Psoas muscle (tissue), 8 donors: ENCODE measurements at places on chromosomes 11 and 22.

GRCh38 chr11:45537614-45538013, 127.8 kb downstream of the CHST1 start:
- DNase-seq: no peak

DNA sequence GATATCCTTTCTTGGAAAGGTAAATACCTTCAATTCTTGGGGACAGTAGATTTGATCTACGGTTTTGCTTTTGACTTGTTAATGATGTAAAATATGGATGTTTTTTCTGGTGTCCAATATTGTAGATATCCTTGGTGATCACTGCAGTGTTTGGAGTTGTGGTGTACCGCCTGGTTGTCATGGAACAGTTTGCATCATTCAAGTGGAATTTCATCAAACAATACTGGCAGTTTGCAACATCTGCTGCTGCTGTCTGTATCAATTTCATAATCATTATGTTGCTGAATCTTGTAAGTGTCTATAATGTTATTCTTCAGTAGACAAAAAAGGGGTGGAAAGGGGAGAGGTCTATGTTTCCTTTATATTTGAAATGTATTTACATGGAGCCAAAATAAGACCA, 27.4 kb upstream of the MUC15 start:
- no peak for DNase-seq

DNA sequence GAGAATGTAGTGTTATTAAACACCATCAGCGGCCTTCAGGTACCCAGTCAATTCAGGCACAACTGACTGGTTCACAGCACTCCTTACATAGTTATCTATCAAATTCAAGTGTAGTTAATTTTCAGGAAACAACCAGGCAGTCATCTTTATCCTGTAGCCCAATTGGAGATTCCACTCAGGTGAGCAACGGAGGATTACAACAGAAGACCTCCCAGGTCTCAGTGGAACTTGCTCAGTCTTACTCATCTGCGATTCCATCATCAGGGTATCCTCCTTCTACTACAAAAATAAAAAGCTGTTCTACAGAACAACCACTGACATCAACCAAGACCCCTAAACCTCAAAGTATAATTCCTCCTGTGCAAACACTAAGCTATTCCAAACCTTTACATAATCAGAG, 39.6 kb downstream of the QSER1 start:
- no peak for DNase-seq

DNA sequence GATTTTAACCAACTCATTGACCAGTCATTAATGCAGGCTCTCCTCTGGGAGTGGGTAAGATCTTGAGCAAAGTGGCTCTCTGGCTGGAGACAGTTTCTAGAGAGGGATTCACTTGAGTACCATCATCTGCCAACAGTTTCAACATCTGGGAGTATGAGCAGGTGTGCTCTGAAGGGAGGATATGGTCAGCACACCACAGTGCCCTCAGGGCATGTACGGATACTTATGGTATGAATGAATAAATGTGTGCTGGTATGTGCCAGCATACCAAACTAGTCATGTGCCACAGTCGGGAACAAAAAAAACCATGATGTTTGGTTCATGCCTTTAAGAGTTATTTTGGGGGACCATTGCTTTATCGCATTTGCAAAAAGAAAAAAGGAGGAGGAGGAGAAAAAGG, 1197.5 kb upstream of the TENM4 start:
- no peak for DNase-seq

DNA sequence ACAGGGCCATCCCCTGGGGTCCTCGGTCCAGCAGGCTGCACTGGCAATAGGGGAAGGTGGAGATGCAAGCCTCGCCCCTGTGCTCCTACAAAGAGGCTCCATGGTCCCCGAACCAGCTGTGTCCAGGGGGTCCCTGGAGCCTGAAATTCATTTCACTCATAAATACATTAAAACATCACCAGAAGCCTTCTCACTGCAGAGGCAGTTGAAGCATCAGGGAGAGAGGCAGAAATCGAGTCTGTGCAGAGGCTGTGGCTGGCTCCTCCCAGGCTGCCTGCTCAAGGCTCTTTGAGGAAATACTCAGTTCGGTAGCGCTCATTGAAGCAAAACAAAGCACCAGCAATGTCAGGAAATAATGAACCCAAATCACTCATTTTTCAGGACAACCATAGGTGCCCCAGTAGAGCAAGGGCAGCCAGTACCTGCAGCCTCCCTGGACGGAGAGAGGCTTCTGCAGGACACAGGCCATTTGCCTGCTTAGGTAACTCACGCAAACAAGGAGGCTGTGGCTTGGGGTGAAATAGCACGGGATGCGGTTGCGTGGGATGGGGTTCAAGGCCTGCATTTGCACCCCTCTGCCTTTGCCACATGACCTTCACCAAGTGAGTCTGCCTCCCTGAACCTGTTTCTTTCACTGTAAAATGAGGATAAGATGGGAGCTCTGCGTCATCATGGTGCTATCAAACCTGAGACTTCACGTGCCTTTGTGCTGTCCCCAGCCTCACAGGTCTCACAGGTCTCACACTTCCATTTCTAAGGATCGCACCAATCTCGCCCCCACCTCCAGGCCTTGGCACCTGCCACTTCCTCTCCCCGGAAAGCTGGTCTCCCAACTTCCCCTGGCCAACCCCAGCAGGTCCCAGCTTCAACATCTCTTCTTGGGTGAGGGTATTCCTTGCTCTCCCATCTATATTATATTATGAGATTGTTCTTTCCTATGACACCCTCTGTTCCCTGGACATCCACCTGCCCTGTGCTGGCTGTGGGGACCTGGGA, 84.3 kb upstream of the SHISAL1 start:
- peak; percentile 34 for DNase-seq

GRCh38 chr22:27648074-27648473, 153.5 kb downstream of the MN1 start:
- no peak for DNase-seq

DNA sequence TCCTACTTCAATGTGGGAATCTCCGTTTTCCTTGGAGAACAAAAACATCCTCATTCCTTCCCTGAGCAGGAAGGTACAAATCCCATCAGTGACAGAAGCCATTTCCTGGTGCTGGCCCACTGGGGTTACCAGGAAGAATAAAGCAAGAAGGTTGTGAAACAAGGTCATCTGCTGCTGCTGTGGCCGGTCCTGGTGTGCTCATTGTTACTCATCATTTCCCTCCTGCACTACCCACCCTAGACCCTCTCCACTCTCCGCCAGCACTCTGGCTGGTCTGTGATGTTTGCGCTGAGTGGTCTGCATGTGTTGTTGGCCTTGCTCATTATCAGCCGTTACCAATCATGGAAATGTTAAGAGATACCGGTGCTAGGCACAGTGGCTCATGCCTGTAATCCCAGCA, 37.0 kb downstream of the OSBP2 start:
- no peak for DNase-seq

- DNase-seq: peak; percentile 91
Observed at GRCh38 chr11:102047305-102047924, at the start of gene CFAP300. TSS of gene CFAP300 (plus strand) at chr11:102047437. CDS start at chr11:102047471, 34 bp downstream.

GRCh38 chr11:123047266-123047946, 14.5 kb downstream of the HSPA8 start:
- no peak for DNase-seq

GRCh38 chr11:127205688-127206217, 205.2 kb upstream of the KIRREL3 start:
- DNase-seq: no peak

DNA sequence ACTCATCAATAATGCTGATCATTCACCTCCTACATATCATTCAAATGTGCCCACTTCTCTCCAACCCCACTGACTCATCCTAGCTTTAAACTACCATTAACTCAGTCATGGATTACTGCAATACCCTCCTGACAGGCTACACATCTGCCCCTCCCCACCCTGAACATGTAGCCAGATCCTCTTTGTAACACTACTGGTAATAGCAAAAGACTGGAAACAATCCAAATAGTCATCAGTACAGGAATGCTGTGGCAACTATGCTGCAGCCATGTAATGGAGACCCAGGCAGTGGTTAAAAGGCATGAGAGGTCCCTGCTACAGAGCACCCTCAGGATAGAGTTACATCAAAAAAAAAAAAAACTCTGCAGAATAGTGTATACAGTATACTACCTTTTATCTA, 16.6 kb downstream of the SLC43A3 start:
- DNase-seq: no peak

GRCh38 chr22:23000657-23001347, 69.5 kb upstream of the GNAZ start:
- no peak for DNase-seq

DNA sequence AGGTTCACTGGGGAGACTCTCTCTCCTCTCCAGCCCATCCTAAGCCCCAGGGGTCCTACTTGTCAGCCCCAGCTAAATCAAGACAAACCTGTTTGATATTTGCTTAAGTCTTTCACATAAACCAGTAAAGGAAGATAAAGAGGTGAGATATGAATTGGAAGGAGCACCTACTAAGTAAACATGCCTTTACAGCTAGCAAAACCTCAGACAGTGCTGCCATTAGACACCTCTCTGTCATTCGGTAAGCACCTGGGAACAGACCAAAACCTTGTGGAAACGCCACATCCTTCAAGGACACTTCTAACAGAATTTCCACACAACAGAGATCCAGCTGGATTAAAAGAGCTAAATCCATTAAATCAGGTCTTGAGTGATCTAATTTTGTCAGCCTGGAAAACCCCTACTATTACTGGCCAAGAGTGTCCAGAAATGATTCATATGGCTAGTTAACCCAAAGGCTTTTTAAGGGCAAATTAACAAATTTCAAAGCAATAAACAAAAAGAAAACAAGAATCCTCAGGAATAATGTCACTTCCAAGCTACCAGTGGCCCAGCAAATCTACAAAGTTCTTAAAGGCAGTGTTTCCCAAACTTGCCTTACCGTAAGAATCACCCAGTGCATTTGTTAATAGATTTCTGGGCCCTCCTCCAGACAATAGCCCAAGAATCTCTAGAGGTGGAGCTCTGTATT, 2.4 kb downstream of the VPS37C start:
- DNase-seq: no peak

GRCh38 chr11:48019217-48019584, 38.8 kb downstream of the PTPRJ start:
- no peak for DNase-seq

DNA sequence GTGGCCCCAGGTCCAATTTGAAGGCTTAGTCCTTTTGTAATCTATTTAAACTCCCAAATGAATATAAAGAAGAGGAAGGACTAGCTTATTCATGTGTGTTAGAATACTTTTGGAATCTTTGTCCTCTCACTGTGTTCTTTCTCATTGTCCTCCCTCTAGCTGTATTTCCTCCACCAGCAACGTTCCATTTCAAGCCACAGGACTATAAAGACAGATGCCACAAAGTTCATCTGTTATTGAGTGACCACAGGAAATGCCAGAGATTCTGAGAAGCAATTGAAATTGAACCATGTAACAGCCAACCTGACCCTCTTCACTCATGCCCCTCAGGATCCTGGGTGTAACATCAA, 336.6 kb upstream of the API5 start:
- no peak for DNase-seq

GRCh38 chr11:112343368-112344039, 82.8 kb upstream of the PLET1 start:
- DNase-seq: no peak

DNA sequence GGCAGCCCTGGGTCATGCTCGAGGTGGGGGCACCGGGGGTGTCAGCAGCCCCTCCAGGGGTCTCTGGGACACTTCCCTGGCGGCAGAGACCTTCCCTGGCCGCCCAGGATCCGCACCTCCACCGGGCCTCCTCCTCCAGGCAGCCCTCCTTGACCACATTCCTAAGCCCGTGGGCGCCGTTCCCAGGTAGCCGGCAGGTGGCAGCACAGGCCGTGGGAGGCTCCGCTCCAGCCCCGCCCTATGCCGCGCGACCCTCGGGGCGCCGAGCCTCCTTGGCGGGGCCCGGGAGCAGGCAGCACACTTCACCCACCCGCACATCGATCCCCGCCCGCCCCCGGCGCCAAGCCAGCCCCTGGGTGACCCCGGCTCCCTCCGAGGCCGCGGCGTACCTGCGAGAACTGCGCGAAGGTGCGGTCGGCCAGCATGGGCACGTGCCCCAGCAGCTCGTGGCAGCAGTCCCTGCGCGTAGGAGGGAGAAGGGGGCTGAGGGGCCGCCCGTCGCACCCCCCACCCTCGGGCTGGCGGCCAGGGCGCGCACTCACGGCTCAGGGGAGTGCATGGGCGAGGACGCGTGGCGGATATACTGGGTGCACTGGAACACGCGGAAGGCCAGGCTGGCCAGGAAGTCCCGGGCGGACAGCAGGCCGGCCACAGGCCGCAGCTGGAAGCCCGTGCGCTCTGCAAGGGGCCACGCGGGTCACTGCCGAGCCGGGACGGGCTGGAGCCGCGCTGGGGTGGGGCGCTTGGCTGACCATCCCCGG, 5.3 kb upstream of the INS start:
- DNase-seq: no peak

DNA sequence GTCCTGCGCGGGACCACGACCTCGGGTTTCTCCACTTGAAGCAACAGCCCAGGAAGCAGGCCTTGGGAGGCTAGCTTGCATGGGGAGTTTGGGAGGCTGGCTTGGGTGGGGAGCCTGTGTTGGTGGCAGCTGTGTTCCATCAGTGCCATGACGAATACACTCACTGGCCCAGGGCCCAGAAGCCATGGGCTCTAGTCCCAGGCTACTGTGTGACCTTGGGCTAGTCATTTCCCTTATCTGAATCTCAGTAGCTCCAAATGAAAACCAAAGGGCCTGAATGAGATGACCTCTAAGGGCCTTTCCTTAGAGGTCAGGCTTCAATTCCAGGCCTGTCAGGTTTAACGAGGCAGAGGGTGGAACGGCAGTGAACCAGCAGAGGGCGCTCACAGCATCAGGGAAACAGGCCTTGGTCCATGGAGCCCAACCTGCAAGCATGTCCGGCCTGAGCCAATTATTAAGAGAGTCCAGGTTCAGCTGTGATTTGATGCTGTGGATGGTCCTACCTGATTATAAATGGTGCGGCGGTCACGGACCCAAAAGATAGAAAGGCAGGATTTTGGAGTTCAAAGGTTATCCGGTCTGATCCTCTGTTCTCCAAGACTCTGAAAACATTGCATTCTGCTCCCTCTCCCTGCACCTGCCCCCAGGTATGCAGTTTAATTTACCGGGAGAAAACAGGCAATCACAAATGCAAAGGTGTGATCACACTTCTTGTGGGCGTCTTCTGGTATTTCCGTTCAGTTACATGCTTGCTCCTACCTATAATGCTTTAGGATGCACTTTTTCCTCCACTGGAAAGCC, 15.9 kb downstream of the PTPN5 start:
- DNase-seq: peak; percentile 64

DNA sequence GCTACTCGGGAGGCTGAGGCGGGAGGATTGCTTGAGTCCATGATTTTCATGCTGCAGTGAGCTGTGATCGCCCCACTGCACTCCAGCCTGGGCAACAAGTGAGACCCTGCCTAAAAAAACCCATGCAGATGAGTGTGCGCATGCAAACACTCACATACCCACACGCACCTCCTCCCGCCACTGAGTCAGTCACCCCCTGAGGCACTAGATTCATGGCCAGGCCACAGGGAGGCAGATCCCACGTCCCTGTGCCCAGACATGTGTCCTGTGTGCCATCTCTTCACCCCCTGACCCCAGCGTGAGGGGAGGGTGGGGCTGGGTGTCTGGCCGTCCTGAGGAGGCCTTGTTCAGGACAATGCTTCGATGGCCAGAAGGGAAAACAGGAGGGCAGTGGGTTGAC, 15.5 kb downstream of the RELT start:
- DNase-seq: no peak
